Stimulated activated CD4-positive, alpha-beta T cell treated with anti-CD3 and anti-CD28 coated beads, Interleukin-15, amount 100 ng/mL, for 1 hour (primary cell): ENCODE measurements at places on chromosomes 5 and 9.

GRCh38 chr5:93909356-93909755 is 168.0 kb upstream of the POU5F2 start:
- DNase-seq, result no peak

- no peak for DNase-seq
Measured at GRCh38 chr9:138115506-138115905, 237.9 kb downstream of the CACNA1B start.

GRCh38 chr5:78495800-78496199 is 135.4 kb downstream of the SCAMP1 start:
- DNase-seq, result no peak

GRCh38 chr5:173973616-173973969 is 15.4 kb upstream of the C5orf47 start:
- DNase-seq, result no peak

GRCh38 chr5:139820130-139820529 is 24.5 kb downstream of the PSD2 start:
- no peak for DNase-seq
